Stimulated activated CD8-positive, alpha-beta memory T cell treated with anti-CD3 and anti-CD28 coated beads, Interleukin-4, amount 100 ng/mL, for 1 hour (primary cell): ENCODE measurements at places on chromosomes 7 and 10.
A peak's percentile ranks its signal among the peaks of the same experiment; 100 is the strongest.

DNA sequence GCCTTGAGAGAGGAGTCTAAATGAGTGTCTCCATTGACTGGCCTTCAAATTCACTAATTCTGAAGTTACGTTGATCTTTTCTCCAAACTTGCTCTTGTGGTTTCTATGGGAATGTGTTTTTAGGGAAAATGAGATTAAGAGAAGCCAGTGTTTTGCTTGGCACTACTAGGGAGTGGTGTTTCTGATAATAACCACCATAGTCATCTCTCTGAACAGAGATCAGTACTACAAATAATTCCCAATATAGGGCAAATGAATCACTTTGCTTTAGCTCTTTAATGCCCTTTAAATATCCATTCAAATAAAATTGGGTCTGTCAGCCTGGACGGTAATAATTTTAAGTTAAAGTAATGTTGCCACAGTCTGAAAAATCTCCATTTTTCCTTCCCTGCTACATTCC is 90.8 kb downstream of the NRF1 start:
- DNase-seq = no peak

DNA sequence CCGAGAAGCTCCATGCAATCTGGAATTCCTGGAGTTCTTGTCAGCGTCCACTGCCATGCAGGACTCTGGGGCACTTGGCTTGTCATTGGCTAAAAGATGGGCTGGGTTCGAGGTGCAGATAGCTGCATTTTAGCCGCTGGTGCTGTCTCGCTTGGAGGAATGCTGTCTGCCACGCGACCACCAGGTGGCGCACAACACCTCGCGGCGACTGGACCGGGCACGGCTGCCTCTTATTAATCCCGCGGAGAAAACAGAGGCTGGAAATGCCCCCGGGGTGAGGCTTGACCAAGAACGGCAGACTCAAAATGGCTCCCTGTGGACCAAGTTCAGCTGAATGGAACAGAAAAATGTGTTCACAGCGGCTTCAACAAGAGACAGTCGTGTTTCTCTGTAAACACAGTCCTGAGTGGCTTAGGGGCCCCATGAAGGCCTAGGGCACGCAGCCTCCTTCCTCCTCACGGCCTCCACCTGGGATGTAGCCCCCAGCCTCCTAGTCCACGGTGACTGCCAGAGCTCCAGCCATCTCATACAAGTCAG is 46.2 kb downstream of the AOC1 start:
- peak; percentile 57 for DNase-seq

- DNase-seq = no peak
Observed at GRCh38 chr10:77486517-77486916, 151.1 kb downstream of the KCNMA1 start.

GRCh38 chr7:11294965-11295364 is 321.3 kb downstream of the PHF14 start:
- DNase-seq = no peak

DNA sequence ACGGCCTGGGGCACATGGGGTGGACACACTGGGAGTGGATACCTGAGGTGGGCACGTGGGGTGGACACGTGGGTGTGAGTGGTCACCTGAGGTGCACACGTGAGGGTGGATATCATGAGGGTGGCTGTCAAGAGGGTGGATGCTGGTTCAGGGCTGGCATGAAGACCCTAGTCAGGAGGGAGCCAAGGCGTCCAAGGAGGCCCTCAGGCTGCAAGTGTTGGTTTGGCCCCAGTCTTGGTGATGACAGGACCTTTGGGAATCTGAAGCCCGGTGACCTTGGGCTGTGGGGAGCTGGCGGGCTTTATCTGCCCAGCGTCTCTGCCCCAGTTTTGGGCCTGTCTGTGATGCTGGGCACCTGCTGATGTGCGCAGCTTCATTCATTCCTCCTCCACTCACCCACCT is 24.9 kb upstream of the PFKFB3 start:
- DNase-seq = no peak
